ENCODE measurements at places on chromosomes 5 and 9.

DNA sequence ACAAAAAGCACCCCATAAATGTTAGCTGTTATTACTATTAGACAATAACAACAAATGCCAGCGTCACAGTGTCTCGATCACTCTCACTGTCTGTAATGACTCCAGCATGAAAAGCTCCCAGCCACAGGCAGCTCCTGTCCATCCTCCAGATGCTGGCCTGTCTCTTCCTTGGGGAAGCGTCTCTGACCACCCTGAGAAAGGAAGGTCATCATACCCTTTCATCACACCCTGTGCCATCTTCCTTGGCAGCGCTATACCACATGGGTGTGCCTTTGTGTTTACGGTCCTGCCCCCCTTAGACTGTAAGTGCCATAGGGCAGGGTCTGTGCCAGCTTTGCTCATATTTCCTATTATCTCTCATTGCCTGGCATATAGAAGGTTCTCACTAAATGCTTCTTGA, 90.6 kb downstream of the PRRT1B start:
- no peak for DNase-seq

- no peak for DNase-seq
Observed at GRCh38 chr5:134151723-134152122, 25.0 kb downstream of the SKP1 start.

DNA sequence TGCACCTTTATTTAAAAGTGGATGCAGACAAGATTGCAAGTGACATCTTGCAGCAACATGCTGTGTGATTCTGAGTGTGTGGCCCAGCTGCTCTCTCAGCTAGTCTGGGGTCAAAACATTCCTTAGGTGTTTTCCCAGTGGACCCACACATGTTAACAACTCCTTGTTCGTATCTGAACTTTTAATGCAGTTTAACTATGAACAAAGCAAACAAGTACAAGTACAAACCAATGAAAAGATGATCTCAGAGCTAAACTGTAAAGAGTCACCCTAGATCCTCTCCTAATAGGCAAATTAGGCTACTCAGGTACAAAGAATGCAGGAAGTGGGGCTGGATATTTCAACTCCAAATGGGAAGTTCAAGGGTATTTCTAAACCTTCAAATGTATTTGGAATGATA, 108.4 kb downstream of the ENTREP1 start:
- no peak for DNase-seq

DNA sequence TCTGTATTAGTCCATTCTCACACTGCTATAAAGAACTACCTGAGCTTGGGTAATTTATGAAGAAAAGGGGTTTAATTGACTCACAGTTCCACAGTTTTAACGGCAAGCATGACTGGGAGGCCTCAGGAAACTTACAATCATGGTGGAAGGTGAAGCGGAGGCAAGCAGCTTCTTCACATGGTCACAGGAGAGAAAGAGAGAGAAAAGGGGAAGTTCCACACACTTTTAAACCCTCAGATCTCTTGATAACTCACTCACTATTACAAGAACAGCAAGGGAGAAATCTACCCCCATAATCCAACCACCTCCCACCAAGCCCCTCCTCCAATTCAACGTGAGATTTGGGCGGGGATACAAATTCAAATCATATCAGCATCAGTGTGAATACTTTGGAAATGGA, 133.4 kb upstream of the SLC30A5 start:
- DNase-seq, result no peak

GRCh38 chr5:123879071-123879470, 367.1 kb downstream of the CSNK1G3 start:
- no peak for DNase-seq

DNA sequence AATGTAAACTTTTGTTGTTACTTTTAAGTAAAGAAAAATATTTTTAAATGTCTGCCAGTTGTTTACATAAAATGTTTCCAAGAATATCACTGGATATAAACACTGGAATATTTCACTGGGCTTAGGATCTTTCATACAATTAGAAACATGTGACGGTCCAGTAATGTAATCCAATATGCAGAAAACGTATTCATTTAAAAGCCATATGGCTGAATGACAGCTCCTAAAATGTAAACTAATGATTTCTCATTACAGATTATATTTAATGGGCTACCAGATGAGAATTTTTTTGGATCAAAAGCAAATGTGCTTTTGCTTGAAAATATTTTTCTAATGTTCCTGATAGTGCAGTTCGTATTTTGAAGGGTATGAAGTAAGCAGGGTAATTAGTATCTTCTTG, 124.3 kb downstream of the TTC39B start:
- DNase-seq, result no peak

DNA sequence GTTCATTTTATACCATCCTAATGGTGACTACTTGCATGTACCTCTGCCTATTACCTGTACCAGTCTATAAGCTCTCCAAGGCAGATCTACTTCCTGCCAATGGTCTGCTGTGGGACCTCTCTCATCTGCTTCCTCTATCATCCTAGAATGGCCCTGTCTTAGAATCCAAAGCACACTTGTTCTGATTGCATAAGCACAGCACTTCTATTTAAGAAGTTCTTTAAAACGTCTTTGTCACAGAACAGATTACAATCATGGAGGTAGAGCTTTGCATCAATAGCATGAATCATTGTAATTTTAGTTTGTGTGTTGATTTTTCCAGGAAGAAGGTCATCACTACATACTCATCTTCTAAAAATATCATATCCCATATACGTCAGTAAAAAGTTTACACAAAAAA, 131.8 kb upstream of the ACOT12 start:
- DNase-seq, result no peak

DNA sequence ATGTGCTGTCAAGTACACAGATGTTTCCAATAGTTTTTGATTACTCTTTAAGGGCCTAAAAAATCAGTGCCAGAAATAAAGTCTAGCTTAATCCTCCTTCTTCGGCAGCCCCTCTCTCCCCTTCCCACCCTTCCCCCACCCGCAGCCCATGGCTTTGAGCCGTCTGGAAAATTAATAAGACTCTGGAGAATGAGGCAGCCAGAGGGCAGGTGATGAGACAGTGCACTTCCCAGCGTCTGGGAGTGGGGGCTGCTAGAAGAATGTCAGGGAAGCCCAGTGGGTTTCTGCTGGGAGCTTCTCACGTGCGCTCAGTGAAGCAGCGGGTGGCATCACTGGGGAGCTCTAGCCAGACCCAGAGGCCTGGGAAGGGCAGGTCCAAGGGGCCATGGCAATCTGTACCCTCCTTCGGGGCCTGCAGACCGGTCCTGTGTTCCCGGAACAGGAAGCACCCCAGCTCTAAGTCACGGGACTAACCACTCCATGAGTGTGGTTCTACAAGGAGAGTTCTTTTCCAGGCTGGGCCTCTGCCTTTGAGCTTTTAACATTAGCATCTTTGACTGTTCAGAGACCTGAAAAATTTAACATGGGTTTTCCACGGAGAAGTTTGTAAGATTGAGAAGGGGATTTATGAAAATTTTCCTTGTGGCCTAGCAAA, 164.8 kb upstream of the OTULINL start:
- DNase-seq, result no peak

DNA sequence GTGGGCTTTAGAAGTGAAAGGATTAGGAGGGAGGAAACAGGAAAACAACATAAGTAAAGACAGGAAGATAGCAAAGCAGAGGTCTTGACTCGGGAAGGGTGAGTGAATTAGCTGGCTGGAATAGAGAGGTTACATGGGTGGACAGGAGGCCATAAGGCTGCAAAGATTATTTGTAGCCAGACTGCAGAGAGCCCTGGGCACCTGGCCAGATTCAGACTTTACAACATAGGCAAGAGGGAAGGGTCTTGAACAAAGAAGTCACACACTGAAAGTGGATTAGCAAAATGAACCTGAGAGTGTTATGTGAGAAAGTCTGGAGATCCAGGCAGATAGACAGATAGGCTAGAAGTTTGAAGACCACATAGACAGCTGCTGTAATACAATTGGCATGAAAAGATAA, 29.7 kb upstream of the CER1 start:
- peak; percentile 16 for DNase-seq

DNA sequence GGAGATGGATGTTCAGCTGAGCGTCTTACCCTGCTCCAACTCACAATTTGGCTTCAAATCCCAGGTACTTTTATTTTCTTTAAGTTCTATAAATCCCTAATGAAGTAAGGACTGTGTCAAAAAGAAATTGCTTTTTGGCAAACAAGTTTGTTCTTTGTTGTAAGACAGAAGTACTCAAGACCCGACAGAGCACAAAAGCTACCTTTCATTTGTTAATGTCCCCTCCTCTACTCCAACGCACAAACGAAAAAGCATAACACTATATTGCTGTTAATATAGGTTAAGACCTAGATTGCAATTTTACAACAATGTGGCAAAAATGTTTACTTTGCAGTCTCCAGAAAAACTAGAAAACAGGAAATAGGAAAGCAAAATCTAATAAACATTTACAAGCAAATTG, 595.4 kb upstream of the DMAC1 start:
- no peak for DNase-seq

DNA sequence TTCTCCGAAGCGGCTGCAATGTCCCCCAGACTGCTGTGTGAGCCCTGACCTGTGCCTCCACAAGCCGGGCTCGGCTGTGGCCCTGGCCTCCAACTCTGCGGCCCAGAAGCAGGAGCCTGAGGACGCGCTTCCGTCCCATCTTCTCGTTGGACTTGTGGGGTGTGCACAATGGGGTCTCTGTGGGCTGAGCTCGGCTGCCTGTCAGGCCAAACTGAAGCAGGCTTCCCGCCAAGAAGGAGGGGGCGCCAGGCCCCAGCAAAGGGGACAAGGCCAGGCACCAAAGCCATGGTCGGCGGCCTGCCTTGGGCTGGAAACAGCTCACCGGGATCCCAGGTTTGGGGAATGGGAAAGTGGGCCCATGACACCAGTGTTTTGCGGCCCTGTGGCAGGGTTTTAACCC, 4.1 kb downstream of the NOTCH1 start:
- DNase-seq, result no peak

DNA sequence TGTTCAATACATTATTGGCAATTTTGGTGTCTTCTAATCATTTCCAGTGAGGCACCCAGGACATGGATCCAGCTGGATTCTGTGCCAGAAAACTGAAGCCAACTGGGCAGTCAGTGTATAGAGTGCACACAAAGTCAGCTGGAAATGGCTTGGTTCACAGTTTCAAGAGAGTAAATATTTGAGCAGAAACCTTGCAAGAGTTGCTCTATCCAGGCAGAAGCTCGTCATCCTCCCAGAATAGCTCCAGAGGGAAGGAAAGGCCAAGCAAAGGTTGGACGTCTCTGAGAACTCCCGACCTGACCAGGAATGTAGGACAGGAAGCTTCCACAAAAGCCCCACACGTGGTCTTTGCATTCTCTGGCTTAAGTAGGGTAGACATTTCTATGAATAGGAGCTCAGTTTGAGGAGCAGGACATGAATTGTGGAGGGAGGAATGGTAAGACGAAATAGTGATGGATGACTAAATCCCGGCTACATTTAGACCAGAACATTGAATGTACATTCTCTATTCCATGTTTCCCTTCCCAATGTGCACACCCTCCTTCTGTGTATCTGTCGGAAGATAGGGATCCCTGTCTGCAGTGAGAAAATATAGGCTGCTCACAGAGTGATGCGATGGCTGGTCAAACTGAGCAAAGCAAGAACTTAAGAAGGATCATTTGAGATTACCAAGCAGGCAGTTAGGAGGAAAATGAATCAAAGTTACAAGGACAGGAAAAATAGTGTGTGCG, 72.7 kb upstream of the FCN2 start:
- DNase-seq, result no peak

GRCh38 chr9:121227862-121228261, 26.2 kb upstream of the RAB14 start:
- DNase-seq, result no peak

DNA sequence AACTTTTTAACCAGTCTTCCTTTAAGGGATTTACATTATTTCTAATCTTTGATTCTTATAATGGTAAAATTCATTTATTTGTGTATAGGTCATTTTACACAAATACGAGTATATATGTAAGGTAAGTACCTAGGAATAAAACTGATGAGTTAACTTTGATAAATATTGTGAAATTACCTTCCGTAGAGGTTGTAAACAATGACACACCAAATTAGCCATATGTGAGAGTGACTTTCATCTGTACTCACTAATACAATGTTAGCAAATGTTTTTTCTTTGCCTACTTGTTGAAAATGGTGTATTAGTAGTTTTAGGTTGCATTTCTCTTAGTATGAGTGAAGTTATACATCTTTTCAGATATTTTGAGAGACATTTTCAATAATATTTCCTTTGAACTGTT, 42.6 kb upstream of the TSLP start:
- DNase-seq, result no peak

DNA sequence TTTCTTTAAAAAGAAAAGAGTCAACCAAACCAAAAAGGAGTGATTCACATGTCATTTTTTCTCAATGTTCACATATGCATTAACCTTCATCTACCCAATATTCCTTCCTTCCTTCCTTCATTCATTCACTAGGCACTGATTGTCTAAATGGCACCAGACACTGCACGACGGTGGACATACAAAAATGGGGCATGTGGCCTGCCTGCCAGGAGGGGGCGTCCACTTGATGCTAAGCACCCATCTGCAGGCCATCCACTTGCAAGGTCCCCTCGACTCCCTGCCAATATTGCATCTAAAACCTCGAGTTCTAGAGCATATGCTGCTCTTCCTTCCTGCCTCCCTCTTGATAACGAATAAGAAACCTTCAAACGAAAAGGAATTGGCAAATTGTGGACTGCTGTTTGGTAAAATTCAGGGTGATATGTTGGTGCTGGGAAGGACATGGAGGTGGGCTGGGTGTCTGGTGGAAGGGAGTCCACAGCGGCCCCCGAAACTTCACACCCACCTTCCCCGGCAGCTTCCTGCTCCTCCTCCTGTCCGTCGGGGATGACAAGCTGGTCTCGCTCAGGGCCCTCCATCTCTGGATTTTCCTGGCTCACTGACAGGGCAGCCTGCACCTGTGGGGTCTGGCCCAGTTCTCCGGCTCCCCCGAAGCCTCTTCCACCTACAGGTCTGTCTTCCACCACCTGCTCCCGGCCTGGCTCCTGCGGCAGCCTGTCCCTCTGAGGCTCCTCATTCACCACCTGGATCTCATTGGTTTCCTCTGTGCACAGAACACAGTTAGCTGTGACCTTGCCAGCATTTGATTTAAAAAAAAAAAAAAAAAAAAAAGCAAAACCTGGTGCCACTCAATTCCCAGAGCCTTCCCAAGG, 64.3 kb downstream of the GOLM1 start:
- DNase-seq, result no peak

DNA sequence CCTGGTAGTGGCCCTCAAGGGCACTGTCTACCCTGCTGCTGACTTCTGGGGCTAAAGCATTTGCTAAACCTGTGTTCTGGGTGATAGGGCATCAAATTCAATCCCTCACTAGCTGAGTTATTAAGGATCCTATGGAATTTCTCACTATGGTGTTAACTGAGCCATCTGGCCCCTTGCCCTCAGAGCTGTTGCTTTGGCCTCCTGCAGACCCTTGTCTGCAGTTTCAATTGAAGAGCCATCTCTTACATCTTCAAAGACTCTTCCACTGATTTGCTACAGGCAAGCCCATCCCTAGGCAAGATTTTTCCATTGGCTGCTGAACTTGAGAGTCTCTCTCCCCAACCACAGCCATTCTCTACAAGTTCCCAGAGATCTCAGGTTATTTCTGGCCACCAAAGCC, 418.2 kb downstream of the ZNF608 start:
- no peak for DNase-seq
